Fibroblast of skin of back (primary cell): ENCODE measurements at places on chromosomes 2 and 18.
A peak's percentile ranks its signal among the peaks of the same experiment; 100 is the strongest.

GRCh38 chr18:48781988-48782363 is 168.8 kb downstream of the SMAD7 start:
- DNase-seq, result no peak

DNA sequence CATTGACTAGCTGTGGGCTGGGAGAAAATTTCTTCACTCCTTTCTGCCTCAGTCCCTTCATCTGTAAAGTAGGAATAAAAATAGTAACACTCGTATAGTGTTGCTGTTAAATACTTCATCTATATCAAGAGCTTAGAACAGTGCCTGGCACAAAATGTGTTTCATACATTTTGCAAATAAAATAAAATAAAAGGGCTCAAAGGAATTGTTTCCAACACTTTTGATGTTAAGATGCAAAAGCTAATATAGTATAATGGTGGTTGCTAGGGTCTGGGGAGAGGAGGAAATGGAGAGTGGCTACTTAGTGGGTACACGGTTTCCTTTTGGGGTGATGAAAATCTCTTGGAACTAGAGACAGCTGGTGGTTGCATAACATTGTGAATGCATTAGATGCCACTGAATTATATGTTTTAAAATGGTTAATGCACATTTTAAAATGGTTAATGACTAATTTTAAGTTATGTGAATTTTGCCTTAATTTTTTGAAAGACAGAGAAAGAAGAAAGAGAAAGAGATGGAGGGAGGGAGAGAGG is 542.1 kb upstream of the ID2 start:
- DNase-seq, result no peak

- DNase-seq, result no peak
These were observed 5.2 kb downstream of the TTC39C start for GRCh38 chr18:24019641-24020331.

GRCh38 chr2:181674461-181674860 is 5.9 kb downstream of the NEUROD1 start:
- no peak for DNase-seq

DNA sequence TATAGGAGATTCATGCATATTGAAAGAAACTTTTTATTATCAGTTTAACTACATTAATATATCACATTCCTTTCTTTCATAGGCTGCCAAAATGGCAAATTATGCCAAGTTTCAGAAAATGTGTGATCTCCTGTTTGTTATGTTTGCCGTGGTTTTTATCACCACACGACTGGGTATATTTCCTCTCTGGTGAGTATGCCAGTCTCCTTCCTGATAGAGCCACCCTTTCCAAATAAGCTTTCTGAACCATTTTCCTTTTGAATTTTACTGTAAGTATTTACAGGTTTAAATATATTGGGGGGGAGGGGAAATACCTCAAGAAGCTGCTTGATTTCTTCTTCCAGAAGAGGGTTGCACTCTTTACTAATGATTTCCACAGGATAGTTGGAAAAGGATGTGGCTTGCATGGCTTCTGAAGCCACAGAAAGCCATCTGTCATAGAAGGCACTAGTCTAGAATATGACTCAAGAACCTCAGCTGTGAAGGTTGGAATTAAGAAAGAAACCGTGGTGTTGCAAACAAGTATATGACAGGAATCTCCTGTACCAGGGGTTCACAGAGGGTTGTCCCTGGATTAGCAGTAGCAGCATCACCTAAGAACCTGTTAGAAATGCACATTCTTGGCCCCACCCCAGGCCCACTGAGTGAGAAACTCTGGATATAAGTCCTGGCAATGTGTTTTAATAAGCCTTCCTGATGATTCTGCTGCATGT is 84.5 kb upstream of the NOSTRIN start:
- DNase-seq, result no peak

DNA sequence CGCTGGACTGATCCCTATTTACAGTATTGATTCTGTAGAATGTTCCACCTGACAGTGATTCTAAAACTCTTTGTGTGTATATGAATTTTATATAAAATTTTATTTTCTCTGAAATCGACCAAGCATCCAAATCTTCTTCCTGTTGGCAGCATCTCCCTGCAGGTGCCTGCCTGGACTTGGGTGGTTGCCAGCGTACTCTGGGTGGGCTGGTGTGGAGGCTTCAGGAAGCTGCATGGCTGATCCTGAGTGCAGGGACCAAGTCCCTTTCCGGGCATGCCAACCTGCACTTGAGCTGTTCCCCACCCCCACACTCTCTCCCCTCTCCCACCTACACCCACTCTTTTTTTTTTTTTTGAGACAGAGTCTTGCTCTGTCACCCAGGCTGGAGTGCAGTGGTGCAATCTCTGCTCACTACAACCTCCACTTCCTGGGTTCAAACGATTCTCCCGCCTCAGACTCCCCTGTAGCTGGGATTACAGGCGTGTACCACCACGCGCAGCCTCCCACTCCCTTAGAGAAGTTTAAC is 53.2 kb upstream of the ALKAL2 start:
- no peak for DNase-seq

DNA sequence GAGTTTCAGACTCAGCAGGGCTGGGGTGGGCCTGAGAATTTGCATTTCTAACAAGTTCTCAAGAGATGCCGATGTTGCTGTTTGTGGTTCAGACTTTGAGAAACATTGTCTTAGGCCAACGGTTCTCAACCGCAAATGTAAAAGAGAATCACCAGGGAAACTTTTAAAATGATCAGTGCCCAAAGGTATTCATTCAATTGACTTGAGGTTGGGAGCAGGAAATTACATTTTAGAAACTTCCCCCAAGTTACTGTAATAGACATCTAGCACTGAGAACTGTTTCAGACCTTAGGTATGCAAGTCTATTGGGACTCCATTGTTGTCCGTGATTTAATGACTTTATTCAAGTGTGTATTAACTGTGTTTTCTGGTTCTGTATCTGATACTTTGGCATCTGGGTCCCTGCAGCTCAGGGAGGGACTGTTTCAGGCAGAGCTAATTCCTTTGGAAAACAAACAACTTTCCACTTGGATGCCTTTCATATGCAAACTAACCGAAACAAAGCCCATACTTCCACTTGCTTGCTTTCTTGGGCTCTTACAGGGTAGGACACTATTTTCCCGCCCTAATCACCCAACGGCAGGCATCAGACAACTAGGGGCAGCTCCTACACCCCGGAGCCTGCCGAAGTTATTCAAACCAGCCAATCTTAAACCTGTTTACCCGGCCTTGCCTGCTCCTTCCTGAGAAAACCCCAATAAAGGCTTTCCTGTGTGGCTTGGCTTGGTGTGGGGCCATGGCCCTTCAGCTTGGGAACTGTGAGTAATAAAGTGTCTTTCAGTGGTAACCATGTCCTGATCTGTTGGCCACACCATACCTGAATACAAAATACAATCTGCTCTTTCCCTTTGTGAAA is 97.6 kb downstream of the POLE4 start:
- DNase-seq, result peak; percentile 80

DNA sequence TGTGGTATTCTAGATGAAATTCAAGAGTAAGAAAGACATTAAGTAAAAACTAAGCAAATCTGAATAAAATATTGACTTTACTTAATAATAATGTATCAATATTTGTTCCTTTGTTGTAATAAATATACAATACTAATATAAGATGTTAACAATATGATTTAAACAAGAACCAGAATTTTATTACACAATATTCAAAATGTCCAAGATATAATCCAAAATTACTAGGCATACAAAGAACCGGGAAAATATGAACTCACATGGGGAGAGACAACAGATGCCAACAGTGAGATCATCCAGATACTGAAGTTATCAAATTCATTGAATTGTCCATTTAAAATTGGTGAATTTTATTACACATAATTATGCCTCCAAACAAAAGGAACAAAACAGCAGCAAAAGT is 286.3 kb downstream of the AFF3 start:
- DNase-seq, result no peak

DNA sequence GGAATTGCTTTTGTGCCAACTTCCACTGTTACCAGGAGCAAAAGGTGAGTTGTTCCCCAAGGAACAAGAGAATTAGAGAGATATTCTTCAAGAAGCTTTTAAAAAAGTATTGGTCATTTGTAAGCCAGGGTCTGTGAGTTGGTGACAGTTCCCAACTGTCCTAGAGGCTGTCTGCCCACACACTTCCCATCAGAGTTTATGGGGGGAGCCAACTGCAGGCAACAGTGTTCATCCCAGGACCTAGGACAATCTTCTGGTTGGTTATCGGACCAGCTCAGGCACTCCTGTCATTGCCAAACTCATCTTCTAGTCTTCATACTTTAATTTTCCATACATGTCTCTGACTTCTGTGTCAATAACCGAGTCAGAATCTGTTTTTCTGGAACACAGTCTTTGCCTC is 47.5 kb upstream of the SLC8A1 start:
- no peak for DNase-seq

DNA sequence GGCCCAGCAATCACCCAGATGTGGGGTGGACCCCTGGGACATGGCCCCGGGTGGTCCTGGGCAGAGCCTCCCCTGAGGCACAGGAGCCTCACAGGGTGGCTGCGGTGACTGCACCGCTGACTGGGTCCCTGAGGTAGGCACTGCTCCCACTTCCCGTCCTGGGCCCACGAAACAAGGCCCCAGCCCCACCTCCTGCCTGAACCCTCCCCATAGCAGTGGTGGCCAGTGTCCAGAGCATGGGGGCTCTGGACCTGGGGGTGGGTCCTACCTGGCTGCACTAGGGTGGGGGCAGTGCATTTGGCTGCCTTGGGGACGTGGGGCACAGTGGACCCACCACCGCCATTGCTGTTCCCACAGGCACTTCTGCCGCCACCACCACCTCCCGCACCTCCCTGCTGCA is 39.4 kb downstream of the TDRD15 start:
- no peak for DNase-seq

- no peak for DNase-seq
These were observed 697.1 kb downstream of the BCL11A start for GRCh38 chr2:59856391-59856790.

- peak; percentile 16 for DNase-seq
These were observed 72.5 kb upstream of the CYP26B1 start for GRCh38 chr2:72220170-72220569.

DNA sequence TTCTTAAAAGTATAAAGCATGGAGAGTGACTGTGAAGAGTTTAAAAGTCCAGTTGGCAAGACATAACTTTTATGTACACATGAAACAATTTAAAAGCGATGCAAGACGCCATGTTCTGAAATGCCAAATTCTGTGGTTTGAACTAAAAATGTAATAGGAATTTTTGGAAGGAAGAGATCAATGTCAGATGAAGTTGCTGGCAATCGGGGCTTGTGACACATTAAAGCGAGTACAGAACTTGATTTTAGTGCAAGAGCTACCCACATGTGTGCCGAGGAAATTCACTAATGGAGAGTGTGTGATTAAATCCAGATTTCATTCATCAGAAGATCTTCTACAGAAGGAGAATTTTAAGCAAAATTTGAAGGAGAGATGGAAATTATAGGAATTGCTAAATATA is 220.2 kb upstream of the CCDC68 start:
- DNase-seq, result peak; percentile 15

DNA sequence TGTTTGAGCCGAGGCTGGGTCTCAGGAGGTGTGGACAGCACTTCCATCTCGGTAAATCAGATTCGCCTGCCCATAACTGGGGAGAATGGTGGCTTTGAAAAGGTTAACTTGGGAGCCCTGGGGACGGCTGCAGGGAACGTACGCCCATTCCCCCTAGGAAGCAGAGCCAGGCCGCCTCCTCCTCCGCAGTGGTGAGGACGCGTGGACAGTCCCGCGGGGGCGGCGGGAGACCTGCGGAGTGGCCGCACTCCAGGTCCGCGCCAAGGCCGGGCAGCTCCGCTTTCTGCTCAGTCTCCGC is 845 bp upstream of the MYCN start:
- no peak for DNase-seq

DNA sequence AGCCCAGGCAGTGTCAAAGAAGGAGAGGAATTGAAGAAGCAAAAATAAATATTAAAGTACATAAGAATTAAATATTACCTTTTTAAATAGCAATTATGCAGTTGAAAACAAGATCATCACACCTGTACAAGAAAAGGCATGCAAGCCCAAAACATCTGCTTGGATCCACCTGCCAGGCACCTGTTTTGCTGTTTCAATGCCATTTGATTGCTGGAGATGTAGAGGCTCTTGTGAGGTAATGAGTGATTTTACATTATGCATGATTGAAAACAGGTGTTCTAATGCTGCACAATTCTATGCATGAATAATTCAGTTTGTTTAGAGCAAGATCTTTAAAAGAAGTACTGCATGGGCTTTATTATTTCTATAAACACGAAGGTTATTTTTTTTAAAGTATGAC is 700.6 kb upstream of the ZEB2 start:
- DNase-seq, result no peak

DNA sequence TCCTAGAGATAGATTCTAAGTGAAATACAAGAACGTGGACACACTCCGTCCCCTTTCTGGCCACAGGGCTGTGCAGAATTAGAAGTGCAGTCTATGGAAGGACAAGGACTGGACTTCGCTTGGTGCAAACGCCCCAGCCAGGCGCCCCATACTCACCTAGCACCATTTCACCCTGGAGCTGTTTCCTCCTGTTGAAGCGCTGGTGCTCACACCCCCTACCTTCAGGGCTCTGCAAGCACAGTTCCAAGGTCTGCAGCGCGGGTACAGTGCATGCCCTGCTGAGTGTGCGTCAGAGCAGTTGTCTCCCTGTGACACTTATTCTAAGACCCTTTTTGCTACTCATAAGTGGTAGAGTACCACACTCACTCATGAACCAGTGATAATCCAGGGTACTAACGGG is 3.0 kb downstream of the HPCAL1 start:
- DNase-seq, result no peak
